Stimulated activated CD4-positive, alpha-beta T cell treated with anti-CD3 and anti-CD28 coated beads, Interleukin-1b, Interleukin-23, amount 100 ng/mL, for 1 hour (primary cell): ENCODE measurements at places on chromosomes 12 and 14.

DNA sequence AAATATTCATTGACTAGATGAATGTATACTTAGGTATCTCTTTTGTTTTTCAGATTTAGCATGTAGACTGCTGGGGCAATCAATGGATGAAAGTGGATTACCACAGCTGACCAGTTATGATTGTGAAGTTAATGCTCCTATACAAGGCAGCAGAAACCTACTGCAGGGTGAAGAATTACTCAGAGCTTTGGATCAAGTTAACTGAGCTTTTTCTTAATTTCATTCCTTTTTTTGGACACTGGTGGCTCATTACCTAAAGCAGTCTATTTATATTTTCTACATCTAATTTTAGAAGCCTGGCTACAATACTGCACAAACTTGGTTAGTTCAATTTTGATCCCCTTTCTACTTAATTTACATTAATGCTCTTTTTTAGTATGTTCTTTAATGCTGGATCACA lies 15.3 kb upstream of the SNAPC1 start:
- DNase-seq: no peak

GRCh38 chr12:109763201-109763841 lies 49.7 kb downstream of the FAM222A start:
- DNase-seq: no peak

DNA sequence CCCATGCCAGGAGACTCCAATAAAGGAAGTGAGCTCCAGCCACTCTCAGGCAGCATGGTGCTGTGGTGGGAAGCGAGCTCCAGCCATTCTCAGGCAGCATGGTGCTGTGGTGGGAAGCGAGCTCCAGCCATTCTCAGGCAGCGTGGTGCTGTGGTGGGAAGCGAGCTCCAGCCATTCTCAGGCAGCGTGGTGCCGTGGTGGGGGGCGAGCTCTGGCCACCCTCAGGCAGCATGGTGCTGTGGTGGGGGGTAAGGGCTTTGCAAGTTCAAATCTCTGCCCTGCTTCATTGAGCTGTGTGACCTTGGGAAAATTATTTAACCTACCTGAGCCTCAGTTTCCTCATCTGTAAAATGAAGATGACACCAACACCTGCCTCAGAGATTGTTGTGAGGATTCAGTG lies 975.1 kb downstream of the BCL11B start:
- DNase-seq: no peak

DNA sequence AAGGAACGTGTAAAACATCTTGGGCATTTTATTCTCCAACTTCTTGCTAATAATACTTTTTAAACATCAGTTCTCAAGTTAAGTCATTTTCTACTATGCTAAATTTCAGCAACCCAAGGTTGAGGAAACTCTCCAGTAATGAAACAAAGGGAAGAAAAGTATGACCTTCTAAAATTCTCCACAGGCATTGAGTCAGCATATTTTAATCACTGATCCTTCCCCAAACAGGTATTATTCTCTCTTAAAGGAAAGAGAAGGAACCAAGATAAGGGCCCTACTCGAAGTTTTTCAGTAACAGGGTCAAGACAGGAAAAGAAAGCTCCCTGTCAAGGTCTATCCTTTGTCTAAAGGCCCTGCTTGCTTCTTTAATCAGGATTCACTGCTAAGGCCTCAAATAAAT lies 3.0 kb downstream of the KICS2 start:
- no peak for DNase-seq

- DNase-seq: no peak
Measured at GRCh38 chr12:52826611-52827498, 7.3 kb downstream of the KRT79 start.

- DNase-seq: no peak
Measured at GRCh38 chr12:18139254-18139653, 49.3 kb upstream of the RERGL start.

- DNase-seq: no peak
Measured at GRCh38 chr12:92442782-92443181, 260.0 kb upstream of the PLEKHG7 start.

GRCh38 chr14:103151270-103151945 lies 28.1 kb downstream of the TNFAIP2 start:
- no peak for DNase-seq

DNA sequence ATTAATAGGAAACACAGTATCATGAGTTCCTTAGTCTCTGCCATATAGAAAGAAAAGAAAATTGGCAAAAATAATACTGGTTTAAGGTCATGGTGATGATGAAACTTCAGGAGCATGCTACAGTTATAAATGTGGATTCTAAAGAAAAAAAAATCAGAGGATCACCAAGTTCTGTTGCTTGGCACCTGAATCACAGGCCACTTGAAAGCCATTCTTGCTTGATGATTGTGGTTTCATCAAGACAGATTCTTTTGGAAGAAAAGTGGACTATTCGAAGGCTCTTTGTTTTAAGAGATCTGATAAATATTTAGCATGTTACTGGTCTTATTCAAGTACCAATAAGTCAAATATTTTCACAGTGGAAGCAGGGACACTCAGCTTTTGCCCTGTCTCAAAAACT lies 148.9 kb downstream of the SAMD4A start:
- no peak for DNase-seq

GRCh38 chr14:52069307-52070050 lies 620 bp upstream of the NID2 start:
- DNase-seq: no peak

- no peak for DNase-seq
Measured at GRCh38 chr12:43362910-43363694, 188.9 kb downstream of the ADAMTS20 start.

- DNase-seq: no peak
Measured at GRCh38 chr14:100541621-100542560, 45.3 kb downstream of the BEGAIN start.

- DNase-seq: no peak
Measured at GRCh38 chr12:114447274-114447716, 41.4 kb upstream of the TBX5 start.

- DNase-seq: no peak
Measured at GRCh38 chr14:68805414-68805813, 12.5 kb upstream of the ZFP36L1 start.

DNA sequence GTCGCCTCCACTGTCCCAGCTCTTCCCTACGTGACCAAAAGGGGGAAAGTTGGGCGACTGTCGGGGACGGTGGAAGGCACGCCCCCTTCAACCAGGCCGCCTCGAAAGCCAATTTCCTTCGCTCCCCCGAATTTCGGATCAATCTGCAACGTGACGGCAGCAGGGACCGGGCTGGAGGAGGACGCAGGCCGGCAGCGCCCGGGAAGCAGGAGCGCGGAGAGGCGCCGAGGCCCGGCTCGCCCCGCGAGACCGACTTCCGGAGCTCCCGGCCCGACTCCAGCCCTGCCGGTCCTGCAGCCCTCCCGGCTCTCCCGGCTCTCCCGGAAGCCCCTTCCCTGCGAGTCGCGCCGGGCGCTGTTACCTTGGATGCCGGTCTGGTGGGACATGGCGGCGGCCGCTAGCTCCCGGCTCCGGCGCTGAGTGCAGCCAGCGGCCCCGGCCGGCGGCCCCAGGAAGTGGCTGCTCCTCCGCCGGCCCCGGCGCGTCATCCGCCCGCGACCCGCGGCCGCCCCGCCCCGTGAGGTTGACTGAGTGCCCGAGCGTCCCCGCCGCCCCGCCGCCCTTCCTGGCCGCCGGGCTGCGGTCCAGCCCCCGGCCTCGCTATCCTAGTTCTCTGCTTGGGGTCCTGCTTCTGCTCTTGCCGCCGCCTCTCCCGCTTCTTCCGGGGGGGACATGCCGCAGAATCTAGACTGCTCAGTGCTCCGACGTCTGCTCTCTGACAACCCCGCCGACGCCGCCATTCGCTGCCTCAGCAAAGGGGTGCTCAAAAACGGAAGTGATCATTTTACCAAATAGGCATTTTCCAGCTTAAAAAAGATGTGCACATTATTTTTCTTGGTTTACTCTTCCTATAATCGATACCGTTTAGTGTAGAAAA lies at the start of gene TWF1:
Gene TWF1, minus strand, starts transcription at position 458 of the 877 bp plus-strand sequence. Its CDS starts 72 bp downstream, at position 386.
- peak; percentile 57 for DNase-seq

- DNase-seq: no peak
Measured at GRCh38 chr12:46472893-46473633, 100.5 kb upstream of the SLC38A2 start.

GRCh38 chr12:107115119-107115518 lies 21.8 kb upstream of the CRY1 start:
- no peak for DNase-seq

DNA sequence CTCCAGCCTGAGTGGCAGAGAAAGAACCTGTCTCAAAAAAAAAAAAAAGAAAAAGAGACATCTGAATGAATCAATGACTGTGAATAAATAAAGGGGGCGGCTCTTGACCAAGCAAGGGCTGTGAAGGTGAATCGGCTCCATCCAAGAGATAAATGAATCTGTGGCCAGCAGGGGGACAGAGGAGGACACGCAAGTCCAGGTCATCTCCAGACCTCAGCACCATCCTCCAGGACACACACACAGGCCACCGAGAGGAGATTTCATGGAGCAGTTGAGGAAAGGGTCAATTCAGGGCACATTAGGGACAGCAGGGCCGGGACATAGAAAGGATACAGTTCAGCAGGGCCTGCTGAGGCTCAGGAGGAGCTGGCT lies 21.6 kb downstream of the TRPV4 start:
- DNase-seq: no peak

DNA sequence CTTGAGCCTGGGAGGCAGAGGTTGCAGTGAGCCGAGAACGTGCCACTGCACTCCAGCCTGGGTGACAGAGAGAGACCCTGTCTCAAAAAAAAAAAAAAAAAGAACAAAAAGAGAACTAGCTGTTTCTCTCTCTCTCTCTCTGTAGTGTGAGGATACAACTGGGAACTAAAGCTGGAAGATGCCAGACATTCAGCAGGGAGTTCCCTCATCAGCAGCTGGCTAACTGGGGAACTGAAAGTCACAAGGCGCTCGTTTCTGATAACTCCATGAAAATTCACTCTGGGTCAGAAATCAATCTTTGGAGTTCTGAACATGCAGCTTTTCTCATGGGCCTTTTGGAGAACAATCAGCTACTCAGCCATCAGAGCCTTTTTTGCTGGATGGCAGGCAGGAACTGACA lies 43.5 kb upstream of the MAP1LC3B2 start:
- DNase-seq: no peak

GRCh38 chr14:92513204-92513965 lies at the start of gene RIN3:
Gene RIN3 (plus strand): TSS chr14:92513781. CDS start chr14:92513933, 152 bp downstream.
- DNase-seq: no peak

- no peak for DNase-seq
Measured at GRCh38 chr12:29241821-29242591, 92.9 kb downstream of the FAR2 start.

DNA sequence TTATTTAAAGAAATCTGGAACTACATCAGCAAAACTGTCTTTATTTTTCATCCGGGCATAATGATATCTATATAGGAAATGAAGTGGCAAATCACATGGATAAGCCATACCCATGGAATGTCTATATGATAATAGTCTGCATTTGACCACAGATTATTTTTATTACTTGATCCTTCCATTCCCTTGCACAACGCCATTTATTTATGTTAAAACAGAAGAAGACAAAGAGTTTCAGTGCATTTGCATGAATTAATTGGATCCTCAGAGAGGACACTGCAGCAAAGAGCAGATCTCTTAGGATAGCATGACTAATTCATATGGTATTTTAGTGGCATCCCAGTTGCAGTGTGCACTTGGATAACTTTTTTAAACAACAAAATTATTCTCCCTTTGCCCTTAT lies 345.0 kb downstream of the CCDC91 start:
- DNase-seq: no peak

GRCh38 chr12:29569132-29569757 lies 71.8 kb upstream of the OVCH1 start:
- DNase-seq: no peak

DNA sequence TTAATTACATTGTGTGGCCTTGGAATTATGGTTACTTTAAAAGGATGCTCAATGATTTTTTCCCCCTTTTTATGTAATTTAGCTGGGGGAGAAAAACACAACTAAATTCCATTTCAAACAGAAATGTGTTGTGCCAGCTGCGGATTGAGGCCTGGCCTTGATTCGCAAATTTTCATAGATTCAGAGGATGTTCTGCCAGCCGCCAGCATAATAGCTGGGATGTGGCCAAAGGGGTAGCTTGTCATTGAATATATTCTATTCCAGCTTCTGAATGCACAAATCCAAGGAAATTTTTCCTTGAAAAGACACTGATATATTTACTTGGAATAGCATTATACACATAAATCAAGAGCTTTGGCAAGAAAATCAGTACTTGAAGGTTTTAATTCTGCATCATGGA lies 43.7 kb downstream of the TRHDE start:
- DNase-seq: no peak

DNA sequence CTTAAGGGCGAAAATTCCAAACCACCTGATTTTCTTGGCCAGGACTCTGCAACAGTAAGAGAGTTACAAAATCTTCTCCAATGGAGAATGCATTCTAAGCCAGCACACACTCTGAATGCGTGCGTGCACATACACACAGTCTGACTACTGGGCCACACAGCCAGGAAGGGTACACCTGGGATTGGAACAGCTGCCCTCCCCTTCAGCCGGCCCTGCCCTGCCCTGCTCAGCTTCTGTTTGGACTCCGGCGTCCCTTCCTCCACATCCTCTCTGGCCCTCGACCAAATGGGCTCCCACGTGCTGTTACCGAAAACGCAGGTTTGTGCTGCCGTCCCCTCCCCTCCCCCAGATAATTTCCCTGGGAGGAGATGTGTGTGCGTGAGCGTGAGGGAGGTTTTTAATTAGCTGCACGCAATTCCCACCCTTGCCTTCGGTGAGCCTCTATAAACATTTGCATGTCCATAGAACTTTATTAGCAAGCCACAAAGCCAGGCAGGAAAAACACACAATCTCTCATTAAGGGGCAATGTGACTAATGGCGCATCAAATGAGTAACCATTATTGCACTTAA lies 43.0 kb downstream of the CCNK start:
- DNase-seq: no peak

DNA sequence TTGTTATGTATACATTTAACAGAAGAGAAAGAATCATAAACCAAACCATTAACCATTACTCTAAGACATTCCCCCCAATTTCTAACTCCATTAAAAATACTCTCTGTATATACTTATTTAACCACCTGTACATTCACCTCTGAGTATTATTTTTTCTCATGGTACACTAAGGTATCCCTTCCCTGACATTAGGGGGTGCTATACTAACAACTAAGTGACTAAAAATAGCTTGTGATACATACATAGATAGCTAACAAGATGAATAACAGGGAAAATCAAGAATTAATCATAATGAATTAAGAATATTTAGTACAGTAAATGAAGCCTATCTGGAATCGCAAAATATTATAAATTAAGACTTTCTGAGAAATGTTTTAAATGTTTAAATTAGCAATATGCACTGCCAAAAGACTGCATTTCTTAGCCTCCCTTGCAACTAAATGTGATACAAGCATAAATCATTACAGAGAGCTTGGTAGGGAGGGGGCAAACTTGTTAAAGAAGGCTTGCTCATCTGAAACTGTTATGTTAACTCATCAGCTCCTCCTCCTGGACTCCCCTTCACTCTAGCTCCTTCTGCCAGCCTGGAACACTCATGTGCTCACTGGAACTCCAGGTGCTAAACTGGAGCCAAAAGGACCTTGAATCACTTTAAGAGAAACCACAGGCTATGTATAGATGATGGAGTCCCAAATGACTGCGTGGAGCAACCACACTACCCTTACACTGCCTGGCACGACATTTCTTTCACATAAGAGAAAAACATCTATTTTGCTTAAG lies 14.9 kb downstream of the C2CD5 start:
- DNase-seq: no peak

GRCh38 chr14:74257941-74258763 lies 18.9 kb downstream of the VSX2 start:
- no peak for DNase-seq
